Activated CD8-positive, alpha-beta T cell treated with anti-CD3 and anti-CD28 coated beads, Interleukin-2, amount 10 ng/mL, durations not matched to agents 7 days and 5 days (primary cell): ENCODE measurements at places on chromosomes 6 and 20. TPM values are rescaled to one million over a fixed set of nuclear protein-coding genes. Genes with fewer than 3 reads are reported as not detected.

Gene ANGPT4
- not detected for total RNA-seq

- DNase-seq, result no peak
- H3K4me1 ChIP-seq, result peaks cover 2% of the 10 kb centered on the region
- H3K4me3 ChIP-seq, result no peak overlapping the region
- peaks cover 7% of the 10 kb centered on the region for H3K27me3 ChIP-seq
Observed at GRCh38 chr6:89566008-89566800, 72.3 kb downstream of the LYRM2 start.

- no peaks in the 10 kb centered on the region for H3K4me1 ChIP-seq
- H3K36me3 ChIP-seq, result no peaks in the 10 kb centered on the region
- H3K27me3 ChIP-seq, result peaks cover 2% of the 10 kb centered on the region
- H3K4me3 ChIP-seq, result no peak overlapping the region
- H3K27ac ChIP-seq, result no peak overlapping the region
- no peak for DNase-seq
Observed at GRCh38 chr20:60473211-60473610, 515.0 kb downstream of the CDH26 start.

GRCh38 chr20:11101243-11101642, 427.4 kb upstream of the JAG1 start:
- no peaks in the 10 kb centered on the region for H3K27me3 ChIP-seq
- H3K27ac ChIP-seq, result no peak overlapping the region
- no peaks in the 10 kb centered on the region for H3K4me1 ChIP-seq
- no peaks in the 10 kb centered on the region for H3K36me3 ChIP-seq
- DNase-seq, result no peak

GRCh38 chr20:61086031-61086430, 166.0 kb upstream of the CDH4 start:
- H3K4me3 ChIP-seq, result no peak overlapping the region
- DNase-seq, result no peak
- H3K27ac ChIP-seq, result no peak overlapping the region
- no peaks in the 10 kb centered on the region for H3K36me3 ChIP-seq
- no peaks in the 10 kb centered on the region for H3K27me3 ChIP-seq

Gene CALHM5
- not detected for total RNA-seq
